Stimulated activated CD8-positive, alpha-beta memory T cell treated with anti-CD3 and anti-CD28 coated beads, Interleukin-7, amount 100 ng/mL, for 48 hours (primary cell): ENCODE measurements at places on chromosomes 2 and 18.

DNA sequence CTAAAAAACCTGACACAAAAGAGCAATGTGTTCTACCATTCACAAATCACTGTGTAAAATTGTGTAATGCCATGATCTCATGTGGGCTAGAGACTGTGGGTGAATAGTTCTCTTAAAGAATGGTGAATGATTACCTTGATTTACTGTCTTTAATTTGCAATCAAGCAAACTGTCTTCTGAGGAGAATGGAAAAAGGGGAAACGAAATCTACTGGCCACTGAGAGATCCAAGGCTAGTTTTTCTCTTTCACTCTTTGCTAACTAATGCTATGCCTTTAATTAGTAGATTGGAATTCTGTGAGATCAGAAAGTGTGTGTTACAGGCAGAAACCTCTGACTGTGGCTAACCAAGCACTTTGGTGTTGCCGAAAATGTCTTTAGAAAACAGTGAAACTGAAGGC is 422.7 kb downstream of the TGIF1 start:
- DNase-seq, result no peak

DNA sequence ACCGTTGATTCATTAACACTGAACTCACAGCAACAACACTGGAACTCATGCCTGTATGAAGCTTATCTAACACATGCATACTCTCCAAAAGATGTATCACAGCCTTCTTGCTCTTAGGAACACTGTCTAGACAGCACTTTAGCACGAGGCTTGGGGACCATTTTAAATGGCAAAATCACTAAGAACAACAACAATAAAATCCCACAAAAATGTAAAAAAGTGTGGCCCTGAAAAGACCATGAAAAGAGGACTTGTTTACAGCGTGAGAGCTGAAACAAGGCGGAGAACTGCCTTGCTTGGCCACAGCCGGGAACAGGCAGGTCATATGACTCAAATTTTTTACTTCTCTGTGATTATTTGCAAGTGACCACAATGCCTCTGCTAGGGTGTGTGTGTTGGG is 48.1 kb downstream of the CHN1 start:
- DNase-seq, result no peak

GRCh38 chr18:58212274-58212673 is 168.2 kb downstream of the NEDD4L start:
- DNase-seq, result no peak

- DNase-seq, result no peak
Measured at GRCh38 chr18:68940754-68941153, 142.9 kb downstream of the CCDC102B start.
